ENCODE measurements at places on chromosomes 1 and 21.

- no peak for DNase-seq
Observed at GRCh38 chr1:42921769-42922168, 36.9 kb downstream of the SLC2A1 start.

DNA sequence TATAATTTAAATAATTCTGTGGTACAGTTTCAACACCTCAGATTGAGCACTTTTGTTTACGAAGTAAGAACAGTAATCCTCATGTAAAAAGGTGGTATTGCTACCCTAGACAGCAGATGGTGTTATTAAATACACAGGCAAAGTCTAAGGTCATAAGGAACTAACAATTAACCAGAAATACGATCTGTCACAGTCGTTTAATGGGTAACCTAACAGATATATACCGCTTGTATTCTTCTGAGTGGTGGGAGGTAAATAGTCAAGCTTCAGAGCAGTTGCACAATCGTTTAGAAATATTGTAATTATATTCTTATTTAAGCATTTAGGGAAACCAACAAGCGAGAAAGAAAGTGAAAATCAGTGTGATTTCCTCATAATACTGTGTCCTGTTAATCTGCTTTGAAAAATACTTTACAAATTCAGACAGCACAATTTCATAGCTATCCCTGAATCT, 9.8 kb upstream of the IRF2BP2 start:
- no peak for DNase-seq

DNA sequence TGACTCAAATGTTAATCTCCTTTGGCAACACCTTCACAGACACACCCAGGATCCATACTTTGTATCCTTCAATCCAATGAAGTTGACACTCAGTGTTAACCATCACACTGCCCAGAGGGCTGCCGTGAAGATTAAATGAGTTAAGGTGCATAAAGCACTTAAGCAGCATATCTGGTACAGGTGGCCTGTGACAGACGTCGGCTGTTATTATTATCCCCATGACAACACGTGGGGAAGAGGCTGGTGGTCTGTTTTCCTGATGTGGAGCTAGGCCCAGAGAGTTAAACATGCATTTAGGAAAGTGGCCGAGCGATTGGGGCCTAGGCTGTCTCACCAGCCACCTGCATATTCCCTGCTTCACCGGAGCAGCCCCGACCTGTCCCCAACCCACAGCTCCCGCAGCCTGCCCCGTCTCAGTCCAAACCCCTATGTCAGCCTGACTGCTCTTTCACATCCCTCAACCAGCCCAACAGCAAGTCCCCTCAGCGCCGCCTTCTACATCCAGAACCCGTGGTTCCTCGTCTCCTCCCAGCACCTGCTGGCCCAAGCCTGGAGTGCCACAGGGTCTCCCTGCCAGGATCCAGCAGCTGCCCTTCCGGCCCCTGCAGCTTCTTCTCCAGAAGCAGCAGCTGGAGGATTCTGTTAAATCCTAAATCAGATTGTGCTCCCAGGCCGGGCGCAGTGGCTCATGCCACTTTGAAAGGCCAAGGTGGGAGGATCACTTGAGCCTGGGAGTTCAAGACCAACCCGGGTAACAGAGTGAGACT, 77.9 kb downstream of the FBXO2 start:
- no peak for DNase-seq

GRCh38 chr1:236029428-236029940, 35.4 kb downstream of the NID1 start:
- DNase-seq = no peak

- DNase-seq = no peak
Observed at GRCh38 chr1:232877365-232878028, 72.3 kb downstream of the MAP10 start.

DNA sequence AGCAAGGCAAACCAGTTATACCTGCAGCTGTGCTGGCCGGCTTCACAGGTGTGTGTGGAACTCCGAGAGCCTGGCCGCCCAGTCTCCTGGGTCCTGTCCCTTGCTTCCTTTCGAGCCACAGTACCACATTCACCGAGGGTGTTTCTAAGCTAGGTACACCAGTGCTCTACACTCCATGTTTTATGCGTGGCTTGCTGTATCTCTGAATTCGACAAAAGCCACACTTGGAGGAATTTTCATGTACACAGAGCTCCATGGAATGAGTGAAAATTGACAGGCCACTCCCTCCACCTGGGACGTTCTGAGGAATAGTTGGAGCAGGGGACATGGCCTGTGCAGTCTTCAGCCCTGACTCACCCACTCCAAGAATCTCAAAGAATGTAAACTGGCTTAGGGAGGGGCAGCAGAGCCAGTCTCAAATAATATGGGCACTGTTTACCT, 14.0 kb downstream of the ETS2 start:
- no peak for DNase-seq

Measured in brain pericyte (primary cell).